Amniotic stem cell (primary cell): ENCODE measurements at places on chromosomes 5 and 9.

DNA sequence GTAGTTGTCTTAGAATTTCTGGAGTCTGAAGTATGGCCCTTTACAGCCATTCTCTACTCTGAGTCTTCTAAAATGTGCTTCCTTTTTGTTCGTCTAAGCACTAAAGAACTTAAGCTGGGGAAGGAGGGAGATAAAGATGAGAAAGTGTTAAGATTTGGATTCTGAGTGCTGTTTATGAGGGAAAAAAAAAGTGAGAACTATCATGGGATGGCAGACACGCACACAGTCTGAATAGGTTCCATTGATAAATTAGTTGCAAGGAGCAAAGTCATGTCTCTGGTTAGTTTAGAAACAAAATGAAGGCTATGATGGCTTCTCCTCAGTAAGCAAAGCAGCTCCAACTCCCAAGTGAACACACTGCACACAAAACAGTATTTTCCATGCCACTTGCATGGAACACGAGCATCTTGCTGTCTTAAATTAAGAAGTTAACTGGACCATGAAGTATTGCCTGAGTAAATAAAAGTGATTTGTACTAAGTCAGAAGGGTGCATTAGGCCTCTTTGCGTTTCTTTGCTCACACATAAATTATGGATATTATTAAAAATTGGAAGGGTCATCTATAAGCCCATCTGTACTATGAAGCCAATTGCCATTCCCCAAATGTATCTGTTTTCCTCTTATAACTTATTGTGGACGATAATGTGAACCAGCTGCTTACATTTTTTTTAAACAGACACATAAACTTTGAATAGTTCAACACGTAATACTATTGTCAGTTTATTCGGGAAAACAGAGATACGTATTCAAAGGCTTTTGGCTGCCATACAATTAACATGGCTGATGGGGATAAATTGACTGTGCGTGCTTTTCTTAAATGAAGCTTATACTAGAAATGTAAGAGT lies 199.3 kb downstream of the SGCD start:
- no peak for DNase-seq

GRCh38 chr9:20419533-20419932 lies 202.8 kb downstream of the MLLT3 start:
- no peak for DNase-seq

- no peak for DNase-seq
These were observed 1768.9 kb upstream of the CDH9 start for GRCh38 chr5:28807195-28807729.

GRCh38 chr5:167998148-167998767 lies 293.2 kb upstream of the WWC1 start:
- DNase-seq = no peak

- DNase-seq = no peak
These were observed 29.4 kb downstream of the ERBIN start for GRCh38 chr5:65955746-65956145.

GRCh38 chr9:107559494-107560086 lies 70.0 kb upstream of the KLF4 start:
- no peak for DNase-seq

DNA sequence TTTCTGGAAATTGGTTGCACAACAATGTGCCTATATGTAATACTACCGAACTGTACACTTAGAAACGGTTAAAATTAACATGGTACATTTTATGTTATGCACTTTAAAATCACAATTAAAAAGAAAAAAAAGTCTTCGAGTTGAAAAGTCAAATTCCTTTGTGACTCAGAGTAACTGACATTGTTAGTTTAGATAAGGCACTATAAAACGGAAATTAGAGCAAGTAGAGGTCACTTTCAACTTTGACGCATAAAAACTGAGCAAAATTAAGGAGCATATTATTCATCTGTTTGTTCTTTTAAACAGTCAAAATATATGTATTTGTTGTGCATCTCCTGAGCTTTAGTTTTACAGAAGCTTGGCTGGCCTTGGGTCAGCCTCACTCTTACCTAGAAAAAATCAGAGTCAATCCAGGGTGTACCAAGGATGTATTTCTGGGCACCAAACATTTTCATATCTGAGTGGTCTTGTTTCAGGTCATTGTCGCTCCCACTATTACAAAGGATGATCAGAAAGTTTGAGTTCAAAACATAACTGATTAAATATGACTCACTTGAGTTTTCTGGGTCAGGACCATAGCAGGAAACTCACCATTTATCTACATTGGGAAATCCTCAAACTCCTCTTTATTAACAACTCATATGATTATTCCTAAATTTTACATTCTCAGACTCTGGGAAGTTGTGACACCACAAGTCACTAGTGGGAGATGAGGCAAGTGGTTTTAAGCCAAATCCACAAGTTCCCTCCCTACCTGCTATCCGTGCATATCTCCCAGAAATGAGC lies 160.6 kb downstream of the CCDC192 start:
- DNase-seq = no peak

GRCh38 chr5:87529486-87530076 lies 116.9 kb upstream of the CCNH start:
- DNase-seq = no peak

- no peak for DNase-seq
These were observed 1894.7 kb downstream of the MAT2B start for GRCh38 chr5:165400086-165400485.

DNA sequence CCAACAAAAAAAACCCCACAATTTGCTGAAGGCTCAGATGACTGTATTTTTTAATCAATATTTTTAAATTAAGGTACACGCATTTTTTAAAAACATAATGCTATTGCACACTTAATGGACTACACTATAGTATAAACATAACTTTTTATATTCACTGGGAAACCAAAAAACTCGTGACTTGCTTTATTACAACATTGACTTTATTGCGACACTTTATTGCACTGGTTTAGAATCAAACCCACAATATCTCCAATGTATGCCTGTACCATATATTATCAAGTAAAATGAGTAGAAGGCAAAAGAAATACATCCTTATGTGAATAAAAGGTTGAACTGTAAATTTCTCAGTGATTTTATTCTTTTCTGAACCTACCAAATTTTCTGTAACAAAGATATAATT lies 53.7 kb downstream of the RICTOR start:
- DNase-seq = no peak

- no peak for DNase-seq
These were observed 94.7 kb upstream of the OSMR start for GRCh38 chr5:38751103-38751502.

- DNase-seq = no peak
These were observed 932 bp downstream of the SLC12A2 start for GRCh38 chr5:128084228-128085167.

DNA sequence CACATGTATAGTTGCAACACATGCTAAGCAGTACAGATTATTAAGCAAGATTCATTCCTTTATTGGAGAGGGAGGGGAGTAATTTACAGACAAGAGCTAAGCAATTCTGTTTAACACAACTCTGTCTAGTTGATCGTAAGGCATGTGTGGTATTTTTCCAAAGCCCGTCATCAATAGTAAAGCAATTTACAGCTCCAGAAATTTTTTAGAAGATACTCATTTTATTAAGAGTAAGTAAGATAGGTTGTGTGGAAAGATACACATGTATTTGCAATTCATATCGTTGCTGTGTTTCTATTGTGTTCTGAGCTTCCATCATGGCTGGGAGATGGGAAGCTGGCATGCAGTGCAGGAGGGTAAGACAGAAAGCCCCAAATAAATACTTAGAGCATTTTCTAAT lies 289.2 kb upstream of the TMEM161B start:
- DNase-seq = no peak

DNA sequence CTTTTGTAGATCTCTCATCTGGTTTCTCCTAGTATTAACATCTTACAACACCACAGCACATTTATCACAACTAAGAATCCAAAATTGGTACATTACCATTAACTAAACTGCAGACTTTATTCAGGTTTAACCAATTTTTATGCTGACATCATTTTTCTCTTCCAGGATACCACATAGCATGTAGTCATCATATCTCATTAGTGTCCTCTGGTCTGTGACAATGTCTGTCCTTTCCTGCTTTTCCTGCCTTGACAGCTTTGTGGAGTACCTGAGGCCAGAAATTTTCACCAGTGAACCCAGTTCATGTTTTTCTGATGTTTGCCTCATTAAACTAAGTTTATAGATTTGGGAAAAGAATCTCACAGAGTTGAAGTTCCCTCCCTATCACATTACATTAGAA lies 294.7 kb upstream of the TNC start:
- DNase-seq = no peak

DNA sequence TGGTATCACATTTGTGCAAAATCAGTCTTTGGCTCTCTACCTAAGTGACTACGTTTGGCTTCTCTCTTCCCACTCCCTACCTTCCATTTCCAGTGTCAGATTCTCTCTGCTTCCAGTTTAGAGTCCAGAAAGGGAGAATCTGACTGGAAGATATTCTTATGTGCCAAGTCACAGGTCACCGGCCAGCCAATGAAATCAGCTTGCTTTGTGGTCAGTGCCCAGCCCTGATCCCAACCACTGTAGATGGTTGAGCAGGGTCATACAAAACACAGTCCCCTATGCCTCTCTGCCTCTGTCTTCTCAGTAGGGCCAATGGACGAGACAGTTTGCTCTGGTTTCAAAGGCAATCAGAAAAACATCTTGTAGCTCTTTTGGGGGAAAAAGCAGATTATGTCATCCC lies 15.6 kb upstream of the EPB41L4B start:
- no peak for DNase-seq

DNA sequence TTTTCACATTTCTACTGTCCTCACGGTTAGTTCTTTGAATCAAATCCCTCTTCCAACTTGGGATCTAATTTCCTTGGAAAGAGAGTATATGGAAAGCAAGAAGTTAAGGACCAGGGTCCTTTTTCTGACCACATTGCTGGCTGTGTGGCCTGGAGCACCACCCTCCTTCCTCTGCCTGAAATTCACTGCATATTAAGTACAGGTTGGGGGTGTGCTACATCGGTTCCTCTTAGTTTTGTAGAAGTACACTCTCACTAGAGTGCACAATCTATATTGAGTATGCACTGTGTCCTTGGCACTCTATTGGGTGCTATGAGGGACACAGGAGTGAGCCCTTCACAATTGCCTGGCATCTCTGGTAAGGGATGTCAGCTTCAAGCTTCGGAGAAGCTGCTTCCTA lies 53.8 kb upstream of the KLF9 start:
- DNase-seq = no peak

DNA sequence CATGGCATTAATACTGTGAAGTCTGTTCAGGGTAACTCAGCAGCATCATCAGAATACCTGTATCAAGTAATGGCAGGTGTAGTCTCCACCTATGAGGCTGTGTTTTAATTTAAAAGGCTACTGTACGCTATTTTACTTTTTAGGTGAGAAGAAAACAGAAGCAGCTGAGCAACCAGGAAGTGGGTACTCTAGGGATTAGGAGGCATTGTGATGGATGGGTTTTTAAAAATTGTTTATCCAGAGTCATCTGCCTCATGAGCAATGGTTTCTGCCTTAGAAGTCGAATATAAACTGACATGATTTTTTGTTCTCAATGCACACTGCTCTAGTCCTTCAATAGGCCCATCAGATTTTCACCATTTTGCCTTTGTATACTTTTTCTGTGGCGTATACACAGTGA lies 42.6 kb downstream of the PSIP1 start:
- no peak for DNase-seq

- DNase-seq = no peak
These were observed 1714.1 kb downstream of the EFNA5 start for GRCh38 chr5:105956456-105957196.

GRCh38 chr5:131525805-131526204 lies 109.2 kb downstream of the RAPGEF6 start:
- DNase-seq = no peak

GRCh38 chr5:141135030-141135717 lies at the start of gene PCDHB5:
PCDHB5 (plus strand) TSS chr5:141135206; CDS start chr5:141135435, 229 bp downstream.
- no peak for DNase-seq

- no peak for DNase-seq
These were observed 5.7 kb downstream of the NFIB start for GRCh38 chr9:14307989-14308852.

GRCh38 chr5:40834391-40834848 lies 602 bp downstream of the RPL37 start:
- DNase-seq = no peak

DNA sequence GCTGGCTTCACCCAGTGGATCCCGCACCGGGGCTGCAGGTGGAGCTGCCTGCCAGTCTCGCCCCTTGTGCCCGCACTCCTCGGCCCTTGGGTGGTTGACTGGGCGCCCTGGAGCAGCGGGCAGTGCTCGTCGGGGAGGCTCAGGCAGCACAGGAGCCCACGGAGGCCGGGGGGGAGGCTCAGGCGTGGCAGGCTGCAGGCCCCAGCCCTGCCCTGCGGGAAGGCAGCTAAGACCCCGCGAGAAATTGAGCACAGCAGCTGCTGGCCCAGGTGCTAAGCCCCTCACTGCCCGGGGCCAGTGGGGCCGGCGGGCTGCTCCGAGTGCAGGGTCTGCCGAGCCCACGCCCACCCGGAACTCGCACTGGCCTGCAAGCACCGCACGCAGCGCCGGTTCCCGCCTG lies 3.7 kb upstream of the ADAMTS6 start:
- no peak for DNase-seq

- no peak for DNase-seq
These were observed 1.1 kb downstream of the ICE1 start for GRCh38 chr5:5423586-5423985.

GRCh38 chr9:138049779-138050471 lies 172.3 kb downstream of the CACNA1B start:
- no peak for DNase-seq

DNA sequence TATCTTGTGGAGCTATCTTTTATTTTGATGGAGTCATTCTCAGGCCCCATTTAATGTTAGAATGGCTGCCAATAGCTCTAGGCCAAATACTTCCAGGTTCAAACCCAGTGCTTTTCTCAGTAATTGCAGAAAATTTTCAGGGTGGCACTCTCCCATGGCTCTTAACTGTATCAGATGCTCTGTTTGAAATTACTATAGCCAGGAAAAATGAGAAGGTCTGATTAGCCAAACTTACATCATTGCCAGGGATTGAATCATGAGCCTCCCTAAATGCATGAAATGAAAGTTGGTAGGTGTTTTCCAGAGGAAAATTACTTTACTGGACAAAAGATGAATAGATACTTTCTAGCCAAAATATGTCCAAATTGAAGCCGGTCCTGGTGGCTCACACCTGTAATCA lies 404.8 kb downstream of the MAT2B start:
- no peak for DNase-seq

GRCh38 chr5:177361418-177362291 lies 3.9 kb downstream of the RGS14 start:
- DNase-seq = no peak

DNA sequence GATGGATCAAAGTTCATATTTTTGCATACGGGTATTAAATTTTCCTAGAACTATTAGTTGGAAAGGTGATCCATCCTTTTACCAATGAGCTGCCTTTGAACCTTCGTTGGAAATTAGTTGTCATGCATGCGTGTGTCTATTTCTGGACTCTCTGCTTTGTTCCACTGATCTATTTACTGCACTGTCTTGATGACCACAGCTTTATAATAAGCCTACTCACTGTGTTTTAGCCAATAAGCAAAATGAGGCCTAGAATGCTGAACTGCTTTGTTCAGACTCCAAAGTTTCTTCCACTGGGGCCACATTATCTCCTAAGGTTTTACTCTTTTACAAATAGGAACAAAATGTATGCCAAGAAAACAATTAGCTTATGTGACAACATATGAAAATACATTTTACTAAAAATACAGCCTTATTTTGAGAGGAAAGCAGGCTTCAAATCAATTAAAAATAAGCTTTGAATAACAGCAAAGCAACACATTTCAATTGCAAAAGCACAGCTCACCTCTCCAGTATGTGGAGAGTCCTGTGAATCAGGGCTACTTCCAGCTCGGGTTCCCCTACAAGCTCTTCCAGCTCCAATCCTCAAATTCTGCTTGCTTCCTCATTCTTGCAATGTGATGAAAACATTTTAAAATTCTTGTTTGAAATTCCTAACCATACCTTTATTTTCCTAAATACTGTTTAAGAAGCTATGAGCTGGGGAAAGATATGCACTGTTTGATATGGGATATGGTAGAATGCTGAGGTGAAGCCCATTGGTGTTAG lies 72.0 kb downstream of the RETREG1 start:
- DNase-seq = no peak
